ENCODE measurements at places on chromosomes 11 and 22. TPM values are rescaled to one million over a fixed set of nuclear protein-coding genes. Genes with fewer than 3 reads are reported as not detected.

DNA sequence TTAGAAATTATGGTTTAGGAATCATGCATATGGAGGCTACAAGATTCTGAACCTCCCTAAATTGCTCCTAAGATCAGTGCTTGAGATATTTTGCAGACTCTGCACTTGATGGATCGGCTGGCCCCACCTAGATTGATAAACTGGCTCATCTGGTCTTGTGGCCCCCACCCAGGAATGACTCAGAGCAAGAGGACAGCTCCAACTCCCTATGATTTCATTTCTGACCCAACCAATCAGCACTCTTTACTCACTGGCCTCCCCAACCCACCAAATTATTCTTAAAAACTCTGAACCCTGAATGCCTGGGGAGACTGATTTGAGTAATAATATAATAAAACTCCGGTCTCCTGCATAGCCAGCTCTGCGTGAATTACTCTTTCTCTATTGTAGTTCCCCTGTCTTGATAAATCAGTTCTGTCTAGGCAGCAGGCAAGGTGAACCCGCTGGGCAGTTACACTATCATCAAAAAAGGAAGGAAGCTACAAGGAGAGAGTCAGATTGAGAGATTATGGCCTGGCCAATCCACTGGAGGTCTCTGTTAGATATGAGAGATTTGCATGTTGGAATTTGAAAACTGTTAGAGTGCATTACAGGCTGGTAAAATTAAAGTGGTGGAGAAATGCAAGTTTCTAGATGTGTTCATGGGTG, 245.8 kb downstream of the CSNK2A3 start:
- no peaks in the 10 kb centered on the region for H3K4me1 ChIP-seq
- H3K27me3 ChIP-seq = no peaks in the 10 kb centered on the region
- no peak overlapping the region for H3K27ac ChIP-seq
- H3K4me3 ChIP-seq = no peak overlapping the region
- H3K36me3 ChIP-seq = no peaks in the 10 kb centered on the region
- DNase-seq = no peak

The GRM5 gene
- not detected for total RNA-seq

DNA sequence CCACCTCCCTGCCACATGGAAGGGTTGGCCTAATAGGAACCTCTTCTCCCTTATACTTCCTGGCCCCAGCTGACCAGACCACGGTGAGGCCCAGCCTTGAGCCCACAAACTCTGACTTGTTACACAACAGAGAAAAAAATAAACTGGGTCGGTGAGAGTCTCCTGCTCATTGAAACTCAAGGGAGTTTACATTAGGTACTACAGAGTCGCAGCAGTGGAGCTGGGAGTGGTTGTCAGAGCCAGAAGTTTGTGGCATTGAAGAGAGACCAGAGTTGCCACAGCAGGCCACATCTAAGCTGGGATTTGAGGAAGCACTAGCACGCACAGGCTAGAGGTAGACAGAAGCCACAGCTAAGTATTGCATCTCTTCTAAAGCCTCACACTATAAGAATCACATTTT, 296.2 kb downstream of the DDX10 start:
- H3K4me1 ChIP-seq = peaks cover 4% of the 10 kb centered on the region
- H3K27me3 ChIP-seq = no peaks in the 10 kb centered on the region
- H3K4me3 ChIP-seq = no peak overlapping the region
- H3K36me3 ChIP-seq = no peaks in the 10 kb centered on the region

The CTSW gene
- not detected for total RNA-seq

DNA sequence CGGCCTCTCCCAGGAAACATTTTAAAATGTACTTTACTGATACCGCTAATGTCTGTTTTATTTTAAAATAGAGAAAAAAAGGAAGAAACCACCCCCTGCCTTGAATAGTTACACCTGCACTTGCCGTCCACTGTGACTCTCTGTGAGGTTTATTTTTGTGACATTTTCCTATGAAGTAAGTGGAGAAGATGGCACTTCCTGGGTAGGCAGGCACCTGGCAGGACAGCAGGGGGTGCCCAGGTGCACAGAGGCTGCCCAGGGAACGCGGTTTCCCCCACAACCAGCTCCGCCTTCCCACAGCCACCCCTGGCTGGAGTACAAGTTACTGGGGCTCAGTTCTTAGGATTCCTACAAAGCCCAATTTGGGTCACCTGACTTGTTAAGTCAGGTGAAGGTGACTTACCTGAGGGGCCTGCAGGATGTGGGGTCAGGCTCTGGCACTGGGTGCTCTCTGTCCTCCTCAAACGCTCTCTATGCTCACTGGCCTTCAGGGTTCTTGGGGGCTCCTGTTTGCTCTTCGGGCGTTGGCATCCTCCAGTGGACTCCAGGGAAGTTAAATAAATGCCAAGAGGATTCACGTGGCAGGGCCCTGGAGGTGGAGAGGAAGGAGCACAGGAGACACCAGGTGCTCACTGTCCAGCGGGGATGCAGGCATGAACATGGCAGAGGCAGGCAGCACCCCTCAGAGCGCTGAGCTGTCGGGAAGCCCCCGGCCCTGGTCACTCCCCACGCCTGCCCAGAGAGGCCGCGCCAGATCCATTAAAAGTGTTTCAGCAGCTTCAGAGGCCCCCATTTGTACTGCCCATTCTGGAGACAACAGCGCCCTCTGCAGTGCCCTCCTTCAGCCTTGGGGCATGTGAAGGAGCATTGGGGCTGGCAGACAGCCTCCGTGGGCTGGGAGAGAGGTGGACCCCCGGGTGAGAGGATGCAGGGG, 1021.2 kb downstream of the TBC1D22A start:
- peak; percentile 32 for DNase-seq
- H3K27ac ChIP-seq = no peak overlapping the region
- peaks cover 8% of the 10 kb centered on the region for H3K4me1 ChIP-seq
- no peaks in the 10 kb centered on the region for H3K36me3 ChIP-seq

DNA sequence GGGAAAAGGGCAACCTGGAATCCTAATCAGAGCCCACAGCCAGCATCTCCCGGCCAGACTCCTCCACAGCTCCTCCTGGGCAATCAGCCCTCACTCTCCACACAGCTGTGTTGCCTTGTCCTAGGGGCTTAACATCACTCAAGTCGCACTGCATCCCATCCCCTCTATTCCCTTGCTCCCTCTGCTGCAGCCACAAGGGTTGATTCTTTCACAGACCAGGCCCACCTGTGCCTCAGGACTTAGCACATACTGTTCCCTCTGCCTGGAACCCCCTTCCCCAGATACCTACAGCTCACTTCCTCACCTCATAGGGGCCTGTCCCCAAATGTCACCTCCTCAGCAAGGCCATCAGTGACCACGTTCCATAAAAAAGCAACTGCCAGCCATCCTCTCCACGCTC, 18.4 kb downstream of the SPATA19 start:
- no peaks in the 10 kb centered on the region for H3K36me3 ChIP-seq
- DNase-seq = no peak
- no peak overlapping the region for H3K27ac ChIP-seq
- H3K4me3 ChIP-seq = no peak overlapping the region
- no peaks in the 10 kb centered on the region for H3K27me3 ChIP-seq

GRCh38 chr11:45451766-45452440, 165.8 kb upstream of the SYT13 start:
- H3K4me3 ChIP-seq = no peak overlapping the region
- no peaks in the 10 kb centered on the region for H3K4me1 ChIP-seq
- no peak overlapping the region for H3K27ac ChIP-seq
- no peak for DNase-seq
- H3K36me3 ChIP-seq = no peaks in the 10 kb centered on the region

The TYR gene
- not detected for total RNA-seq

DNA sequence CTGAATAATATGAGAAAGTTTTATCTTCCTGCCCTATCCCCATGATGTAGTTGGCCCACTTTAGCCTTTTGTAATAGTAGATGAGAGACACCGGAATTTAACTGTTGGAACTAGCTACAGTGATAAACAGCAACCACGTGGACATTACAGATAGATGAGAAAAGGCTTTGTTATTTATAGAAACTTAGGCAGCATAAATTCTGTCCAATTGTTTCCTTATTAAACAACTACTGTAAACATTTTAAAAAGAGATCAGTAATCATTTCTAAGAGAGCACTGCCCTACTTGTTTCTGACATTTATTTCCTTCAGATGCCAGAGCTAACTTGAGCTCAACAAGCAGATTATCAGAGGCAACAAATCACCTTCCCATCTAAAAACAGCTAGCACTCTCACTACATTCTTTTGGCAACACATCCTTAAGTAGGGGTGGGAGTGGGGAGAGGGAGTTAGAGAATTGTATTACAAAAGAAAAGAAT, 63.1 kb downstream of the SOX6 start:
- no peak overlapping the region for H3K4me3 ChIP-seq
- no peaks in the 10 kb centered on the region for H3K36me3 ChIP-seq
- peaks cover 37% of the 10 kb centered on the region for H3K4me1 ChIP-seq
- DNase-seq = no peak
- H3K27me3 ChIP-seq = no peaks in the 10 kb centered on the region

DNA sequence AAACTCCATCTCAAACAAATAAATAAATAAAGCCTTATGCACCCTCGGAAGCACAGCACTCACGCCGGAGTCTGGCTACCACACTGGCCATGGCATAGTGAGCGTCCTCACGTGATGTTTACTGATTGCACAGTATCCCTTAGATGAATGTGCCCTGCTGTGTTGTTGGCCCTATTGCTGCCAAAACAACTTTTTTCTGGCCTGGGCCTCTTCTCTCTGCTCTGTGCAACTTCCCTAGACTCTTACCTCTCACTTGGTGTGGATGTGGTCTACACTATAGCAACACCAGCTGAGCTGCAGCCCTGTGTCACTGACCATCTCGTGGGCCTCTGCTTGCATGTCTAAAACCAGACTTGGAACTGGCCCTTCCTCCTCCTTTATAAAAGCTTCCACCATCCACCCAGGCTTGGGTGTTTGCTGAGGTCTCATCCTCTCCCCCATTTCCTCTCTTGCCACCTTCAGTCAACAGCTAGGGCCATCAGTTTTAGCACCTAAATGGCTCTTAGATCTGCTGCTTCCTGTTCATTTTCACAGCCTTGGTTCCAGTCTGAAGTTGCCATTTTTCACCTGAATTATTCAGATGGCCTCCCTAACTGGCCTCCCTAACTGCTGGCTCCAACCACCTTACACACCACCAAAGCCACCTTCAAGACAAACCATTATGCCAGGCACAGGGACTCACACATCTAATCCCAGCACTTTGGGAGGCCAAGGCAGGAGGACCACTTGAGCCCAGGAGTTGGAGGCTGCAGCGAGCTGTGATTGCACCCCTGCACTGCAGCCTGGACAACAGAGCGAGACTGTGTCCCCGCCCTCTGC, 9.2 kb downstream of the ZNF74 start:
- H3K4me1 ChIP-seq = no peaks in the 10 kb centered on the region
- no peak for DNase-seq
- no peak overlapping the region for H3K4me3 ChIP-seq
- H3K36me3 ChIP-seq = peaks cover under 1% of the 10 kb centered on the region

The FOLR3 gene
- not detected for total RNA-seq

The RAB39A gene
- total RNA-seq = 13.2 TPM

DNA sequence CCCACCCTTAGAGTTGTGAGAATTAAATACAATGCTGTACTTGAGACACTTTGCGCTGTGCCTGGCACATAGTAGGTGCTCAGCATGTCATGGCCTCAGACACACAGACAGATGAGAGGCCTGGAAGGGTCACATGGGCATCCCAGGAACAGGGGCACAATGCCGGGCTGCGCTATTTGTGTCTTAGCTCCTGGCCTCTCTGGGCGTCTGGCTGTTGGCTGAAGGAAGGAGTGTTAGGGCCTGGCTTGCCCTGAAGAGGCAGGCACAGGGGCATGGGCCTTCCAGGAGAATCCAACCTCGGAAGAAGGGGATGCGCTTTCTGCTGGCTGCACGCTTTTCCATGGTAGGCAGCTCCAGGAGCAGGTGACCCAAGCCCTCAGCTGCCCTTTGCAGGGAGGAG, 41.4 kb downstream of the ST14 start:
- no peaks in the 10 kb centered on the region for H3K4me1 ChIP-seq
- DNase-seq = no peak
- no peaks in the 10 kb centered on the region for H3K27me3 ChIP-seq

DNA sequence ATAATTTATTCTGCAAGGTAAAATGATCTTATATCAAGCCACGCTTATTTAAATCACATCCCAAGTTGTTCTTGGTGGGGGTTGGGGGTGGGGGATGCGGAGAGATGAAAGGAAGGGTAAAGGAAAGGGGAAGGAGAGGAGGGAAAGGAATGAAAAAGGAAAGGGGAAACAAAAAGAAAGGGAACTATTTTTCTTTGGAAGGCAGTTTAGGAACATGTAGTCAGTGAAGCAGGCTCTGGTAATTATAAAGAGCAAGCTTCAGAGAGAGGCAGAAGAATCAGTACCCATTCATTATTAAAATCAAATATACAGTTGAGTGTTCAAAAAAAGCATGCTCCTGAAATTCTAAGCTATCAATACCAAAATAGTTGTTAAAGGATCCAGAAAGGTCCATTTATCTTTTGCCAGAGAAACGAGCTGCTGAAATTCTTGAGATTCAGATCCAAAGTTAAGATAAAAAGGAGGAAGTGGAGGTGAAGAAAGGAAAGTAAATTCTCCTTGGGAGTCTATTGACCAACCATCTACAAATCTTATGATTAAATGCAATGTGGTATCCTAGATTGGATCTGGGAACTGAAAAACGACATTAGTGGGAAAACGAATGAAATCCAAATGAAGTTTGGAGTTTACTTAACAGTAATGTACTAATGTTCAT, 107.4 kb downstream of the SGSM3 start:
- H3K27me3 ChIP-seq = no peaks in the 10 kb centered on the region
- no peak for DNase-seq
- H3K36me3 ChIP-seq = no peaks in the 10 kb centered on the region

DNA sequence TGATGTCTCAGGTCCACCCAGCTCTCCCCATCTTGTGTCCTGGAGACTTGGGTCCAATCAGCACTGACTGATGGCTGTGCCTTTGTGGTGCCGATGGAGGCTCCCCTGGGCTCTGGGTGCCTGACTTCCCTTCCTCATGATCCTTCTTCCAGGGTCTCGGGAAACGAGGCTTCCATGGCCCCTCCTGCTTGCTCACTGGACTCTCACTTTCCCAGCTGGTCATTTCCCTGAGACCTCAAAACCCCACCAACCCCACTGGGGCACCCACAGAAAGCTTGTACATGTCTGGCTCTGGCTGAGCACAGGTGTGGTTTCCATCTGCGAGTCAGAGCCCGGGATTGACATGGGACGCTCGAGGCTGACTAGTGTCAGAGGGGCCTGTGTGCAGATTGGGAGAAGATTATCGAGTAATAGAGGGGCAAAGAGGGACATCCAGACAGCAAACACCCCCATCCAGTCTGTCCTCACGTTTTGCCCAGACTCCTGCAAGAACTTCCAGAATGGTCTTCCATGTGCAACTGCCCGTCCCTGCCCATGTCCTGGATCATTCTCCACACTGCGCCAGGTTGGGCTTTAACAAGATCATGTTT, 15.1 kb downstream of the APOL1 start:
- DNase-seq = no peak
- no peak overlapping the region for H3K4me3 ChIP-seq
- H3K4me1 ChIP-seq = no peaks in the 10 kb centered on the region
- H3K27ac ChIP-seq = no peak overlapping the region
- no peaks in the 10 kb centered on the region for H3K36me3 ChIP-seq

- H3K4me3 ChIP-seq = no peak overlapping the region
- H3K36me3 ChIP-seq = no peaks in the 10 kb centered on the region
- DNase-seq = no peak
- peaks cover 55% of the 10 kb centered on the region for H3K4me1 ChIP-seq
- H3K27me3 ChIP-seq = no peaks in the 10 kb centered on the region
- no peak overlapping the region for H3K27ac ChIP-seq
These were observed 72.9 kb downstream of the ZBTB16 start for GRCh38 chr11:114132417-114132816.
